Activated naive CD8-positive, alpha-beta T cell treated with anti-CD3 and anti-CD28 coated beads, Interleukin-2, amount 10 ng/mL, durations not matched to agents 7 days and 5 days (primary cell): ENCODE measurements at places on chromosomes 3 and 15.
A peak's percentile ranks its signal among the peaks of the same experiment; 100 is the strongest.

DNA sequence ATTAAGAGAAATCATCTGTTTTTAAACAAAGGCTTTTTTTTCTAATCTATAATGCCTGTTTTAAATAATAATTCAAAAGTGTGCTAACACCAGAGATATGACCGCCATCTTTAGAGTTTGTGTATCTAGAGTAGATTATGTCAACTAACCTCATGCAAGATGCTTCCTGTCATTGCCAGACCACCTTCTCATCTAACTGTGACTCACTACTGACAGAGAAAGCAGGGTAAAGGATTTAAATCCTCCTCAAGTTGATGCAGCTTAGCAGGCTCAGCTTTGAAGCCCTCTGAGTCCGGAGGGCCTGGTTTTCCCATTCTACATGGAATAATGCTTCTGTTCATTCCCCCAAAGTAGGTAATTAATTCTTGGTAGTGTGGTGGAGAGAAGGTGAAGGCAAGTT, 108.5 kb downstream of the ECT2 start:
- no peak for DNase-seq

DNA sequence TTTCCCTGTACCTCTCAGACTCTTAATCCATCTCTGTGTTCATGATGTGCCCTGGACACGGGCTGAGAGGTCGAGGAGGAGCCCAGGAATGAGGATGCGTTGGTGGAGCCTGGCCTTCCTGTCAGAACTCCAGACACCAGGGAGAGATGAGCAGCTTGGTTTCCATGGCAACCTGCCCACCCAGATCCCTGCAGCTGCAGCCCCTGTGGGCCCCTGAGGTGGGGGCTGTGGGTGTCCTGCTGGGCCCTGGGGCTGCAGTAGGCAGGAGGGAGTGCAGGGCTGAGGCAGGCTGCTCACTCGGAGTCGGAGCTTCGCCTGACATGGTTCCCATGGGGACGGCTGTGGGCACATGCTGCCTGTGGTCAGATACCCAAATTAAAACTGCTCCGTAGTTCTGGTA, 7.7 kb upstream of the SCN10A start:
- DNase-seq: no peak

GRCh38 chr3:27431116-27431515, 53.1 kb downstream of the SLC4A7 start:
- no peak for DNase-seq

- DNase-seq: peak; percentile 79
These were observed 58.5 kb downstream of the CMSS1 start for GRCh38 chr3:99875929-99876841.

DNA sequence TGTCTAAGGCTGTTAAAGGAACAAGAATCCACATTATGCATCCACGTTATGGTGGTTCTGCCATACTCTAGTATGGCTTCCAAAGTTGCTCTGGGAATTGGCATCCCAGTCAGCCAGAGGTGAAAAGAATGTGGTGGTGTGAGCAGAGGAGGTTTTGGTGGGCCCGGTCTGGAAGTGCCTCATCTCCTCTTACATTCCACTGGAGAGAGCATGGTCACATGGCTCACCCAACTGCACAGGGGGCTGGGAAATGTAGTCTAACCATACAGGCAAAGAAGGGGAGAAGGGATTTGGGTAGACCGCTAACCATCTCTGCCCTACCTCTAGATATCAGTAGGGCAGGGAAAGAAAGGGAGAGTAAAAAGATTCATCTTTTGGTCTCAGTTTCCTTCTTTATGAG, 3.2 kb upstream of the HEG1 start:
- DNase-seq: no peak

- DNase-seq: no peak
These were observed 41.4 kb downstream of the SCAPER start for GRCh38 chr15:76863693-76864092.

GRCh38 chr3:141979050-141979671, 102.7 kb downstream of the ATP1B3 start:
- DNase-seq: no peak

GRCh38 chr15:39947401-39948197, 13.7 kb downstream of the EIF2AK4 start:
- DNase-seq: no peak

DNA sequence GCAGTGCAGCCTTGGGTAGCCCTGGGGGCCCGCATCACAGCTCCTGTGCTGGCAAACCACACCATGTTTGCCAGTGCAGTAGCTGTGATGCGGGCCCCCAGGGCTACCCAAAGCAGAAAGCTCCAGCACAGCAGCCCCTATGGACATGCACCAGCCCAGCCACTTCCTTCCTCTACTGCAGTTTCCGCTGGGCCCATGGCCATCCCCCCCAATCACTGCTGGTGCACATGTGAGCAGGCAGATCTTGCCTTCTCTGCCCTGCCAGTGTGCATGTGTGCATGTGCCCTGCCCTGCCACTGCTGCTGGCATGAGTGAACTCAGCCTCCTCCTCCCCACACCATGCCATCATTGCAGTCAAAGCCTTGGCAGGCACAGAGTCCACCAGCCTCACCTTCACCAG, 20.1 kb upstream of the MINAR1 start:
- no peak for DNase-seq

- DNase-seq: no peak
These were observed 26.6 kb downstream of the CLDN18 start for GRCh38 chr3:138036572-138036971.

- DNase-seq: no peak
These were observed 5.1 kb downstream of the DPH6 start for GRCh38 chr15:35540885-35541284.

- DNase-seq: peak; percentile 69
These were observed 16.8 kb upstream of the MCCC1 start for GRCh38 chr3:183116025-183116614.

DNA sequence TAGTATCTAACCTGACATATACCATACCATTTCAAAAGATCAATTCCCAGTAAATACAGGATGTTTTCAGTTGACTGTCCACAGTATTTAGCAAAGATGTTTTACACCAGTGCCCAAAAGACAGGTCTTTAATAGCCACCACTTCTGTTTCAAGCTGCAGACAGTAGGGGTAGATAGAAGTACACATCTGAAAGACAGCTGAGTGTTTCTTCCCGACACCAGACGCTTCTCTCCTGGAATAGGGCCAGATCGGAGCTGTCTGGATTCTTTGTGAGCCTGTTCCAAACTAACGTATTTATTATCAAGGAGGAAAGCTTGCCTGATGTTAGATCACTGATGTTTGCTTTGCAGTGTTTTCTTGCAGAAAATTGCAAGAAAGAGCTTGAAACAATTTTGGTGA, 136.1 kb upstream of the RBMS3 start:
- no peak for DNase-seq

DNA sequence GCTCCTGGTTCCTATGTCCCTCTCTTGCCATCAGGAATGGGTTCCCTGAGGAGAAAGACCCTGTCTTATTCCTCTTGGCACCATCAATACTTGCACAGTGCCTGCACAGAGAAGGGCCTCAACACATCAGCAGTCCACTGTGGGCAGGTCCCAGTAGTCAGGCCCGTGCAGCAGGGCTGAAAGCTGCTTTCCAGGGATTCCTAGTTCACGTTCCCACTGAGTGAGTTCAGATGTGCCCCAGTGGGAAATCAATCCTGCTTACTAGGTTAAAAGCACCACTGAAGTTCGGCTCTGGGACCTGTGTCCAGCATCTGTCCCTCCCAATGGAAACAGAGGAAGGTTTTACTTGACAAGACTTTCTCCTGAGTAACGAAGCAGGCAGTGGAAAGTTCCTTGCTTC, 15.7 kb downstream of the RAB43 start:
- no peak for DNase-seq

DNA sequence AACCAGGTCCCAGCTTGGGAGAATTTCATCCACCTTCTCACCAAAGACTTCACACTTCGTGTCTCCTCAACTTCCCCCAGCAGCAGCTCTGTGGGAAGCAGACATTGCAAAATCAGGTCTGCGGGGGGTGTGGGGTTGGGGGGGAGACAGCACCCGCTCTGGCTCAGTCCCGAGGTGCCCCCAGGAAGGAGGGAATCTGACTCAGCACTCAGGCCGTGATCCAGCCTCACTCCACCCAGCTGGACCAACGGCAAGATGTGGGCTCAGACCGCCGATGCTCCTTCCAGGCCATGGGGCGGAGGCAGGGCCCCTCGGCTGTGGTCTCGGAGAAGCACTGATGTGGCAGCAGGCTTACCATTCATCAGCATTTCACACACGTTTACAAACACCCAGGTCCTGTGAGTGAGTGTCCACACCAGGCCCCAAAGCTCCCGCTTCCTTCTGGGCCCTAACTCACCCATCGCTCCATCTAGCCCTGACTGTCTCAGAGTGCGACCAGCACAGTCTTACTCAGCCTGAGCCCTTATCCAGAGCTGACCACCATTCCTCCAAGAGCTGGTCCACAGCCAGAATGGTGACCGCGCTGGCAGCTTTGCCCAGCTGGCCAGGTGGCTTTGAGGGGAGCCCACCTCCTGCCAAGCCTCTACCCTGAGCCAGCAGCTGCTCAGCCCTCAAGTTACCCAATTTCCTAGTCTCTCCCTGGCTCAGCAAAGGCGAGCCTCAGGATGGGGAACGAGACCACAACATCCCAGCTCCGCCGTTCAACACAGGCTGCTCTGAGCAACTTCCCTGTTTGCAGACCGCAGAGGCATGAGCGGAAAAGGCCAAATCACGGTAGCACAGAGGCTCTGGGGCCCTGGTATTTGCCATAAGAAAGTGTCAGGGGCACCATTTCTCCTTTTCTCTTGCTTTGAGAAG, 3.3 kb downstream of the STAB1 start:
- no peak for DNase-seq

GRCh38 chr15:99138491-99138982, 33.7 kb downstream of the SYNM start:
- no peak for DNase-seq

- no peak for DNase-seq
These were observed 46.2 kb downstream of the TBL1XR1 start for GRCh38 chr3:177150970-177151627.

- no peak for DNase-seq
These were observed 32.4 kb upstream of the HES1 start for GRCh38 chr3:194103505-194103904.

- no peak for DNase-seq
These were observed 106.6 kb downstream of the VGLL4 start for GRCh38 chr3:11536936-11537612.

DNA sequence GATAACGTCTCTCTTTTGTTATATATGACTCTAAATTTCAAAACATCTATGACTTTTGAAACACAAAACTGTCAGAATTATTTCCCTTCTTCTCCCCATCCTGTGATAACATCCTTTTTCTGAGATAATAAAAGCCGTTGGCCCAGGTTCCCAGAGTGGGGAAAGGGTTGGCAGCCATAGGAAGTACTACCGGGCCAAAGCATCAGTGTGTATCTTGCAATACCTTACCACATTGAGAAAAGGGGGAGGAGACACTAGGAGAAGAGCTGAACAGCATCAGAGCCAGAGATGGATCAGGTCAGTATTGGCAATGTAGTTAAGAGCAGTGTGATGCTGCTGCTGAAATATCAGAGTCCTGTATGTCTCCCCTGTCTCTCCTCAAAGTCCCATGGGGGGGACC, 210.0 kb upstream of the PROK2 start:
- no peak for DNase-seq

GRCh38 chr3:110101361-110101760, 764.0 kb upstream of the DPPA4 start:
- DNase-seq: no peak

- no peak for DNase-seq
These were observed 44.5 kb upstream of the CCDC80 start for GRCh38 chr3:112685420-112685819.

GRCh38 chr3:42266085-42266484, at the start of gene CCK:
Gene CCK (minus strand): TSS chr3:42266185. CDS start chr3:42263630, 2,555 bp downstream.
- DNase-seq: no peak

- no peak for DNase-seq
These were observed 10.4 kb upstream of the FMN1 start for GRCh38 chr15:33204926-33205325.

DNA sequence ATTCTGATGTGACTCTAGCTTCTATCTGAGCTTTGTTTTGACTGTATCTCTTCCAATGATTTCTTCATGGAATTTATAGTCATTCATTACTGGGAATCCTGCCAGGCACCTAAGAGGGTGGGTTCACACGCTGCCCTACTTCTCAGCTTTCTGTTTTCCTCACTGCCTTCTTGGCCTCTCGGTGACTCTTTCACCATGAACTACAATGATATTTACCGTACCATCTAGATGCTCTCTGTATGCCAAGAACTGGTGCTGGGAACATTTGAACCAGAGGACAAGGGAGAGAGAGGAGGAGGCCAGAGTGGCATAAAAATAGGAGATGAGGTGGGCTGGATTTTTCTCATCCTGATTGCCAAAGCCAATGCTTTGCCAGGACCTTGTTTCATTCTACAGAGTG, 280.0 kb upstream of the P2RY1 start:
- DNase-seq: no peak

DNA sequence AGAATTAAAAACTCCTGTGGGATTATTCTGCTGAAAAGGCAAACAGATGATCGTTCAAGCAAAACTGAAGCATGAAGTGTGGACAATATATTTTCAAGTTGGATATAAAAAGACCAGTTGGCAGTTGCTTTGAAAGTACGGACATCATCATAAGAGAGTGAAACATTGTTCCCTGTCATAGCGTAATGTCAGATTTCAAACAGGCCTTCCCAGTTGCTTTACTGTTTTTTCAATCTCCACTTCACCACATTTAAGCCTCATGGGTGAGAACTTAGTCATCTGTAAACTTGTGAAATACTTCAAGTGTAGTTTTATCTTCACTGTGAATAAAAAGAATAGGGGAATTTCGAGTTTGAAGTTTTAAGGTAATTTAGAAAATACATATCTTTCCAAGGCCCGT, 435.1 kb upstream of the CNTN3 start:
- no peak for DNase-seq

GRCh38 chr3:180615954-180616353, 14.0 kb downstream of the TTC14 start:
- no peak for DNase-seq

DNA sequence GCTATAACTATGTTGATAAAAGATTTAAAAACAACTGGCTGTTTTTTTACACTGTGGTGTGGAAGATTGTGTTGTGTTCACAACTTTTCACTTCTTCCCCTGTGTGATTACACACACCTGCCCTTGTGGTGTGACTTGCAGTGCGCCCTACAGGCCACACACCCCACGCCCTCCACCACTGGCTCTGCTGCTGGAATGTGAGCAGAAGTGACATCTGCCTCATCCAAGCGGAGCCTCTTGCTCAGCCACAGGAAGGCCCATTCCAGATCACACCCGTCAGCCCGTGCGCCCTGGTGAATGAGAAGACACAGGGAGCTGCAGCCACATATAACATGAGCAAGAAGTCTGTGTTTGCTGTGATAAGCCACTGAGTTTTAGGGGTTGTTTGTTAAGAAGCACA, 7.0 kb downstream of the CCR2 start:
- DNase-seq: no peak

GRCh38 chr3:51538115-51538458, 432 bp upstream of the RAD54L2 start:
- no peak for DNase-seq

DNA sequence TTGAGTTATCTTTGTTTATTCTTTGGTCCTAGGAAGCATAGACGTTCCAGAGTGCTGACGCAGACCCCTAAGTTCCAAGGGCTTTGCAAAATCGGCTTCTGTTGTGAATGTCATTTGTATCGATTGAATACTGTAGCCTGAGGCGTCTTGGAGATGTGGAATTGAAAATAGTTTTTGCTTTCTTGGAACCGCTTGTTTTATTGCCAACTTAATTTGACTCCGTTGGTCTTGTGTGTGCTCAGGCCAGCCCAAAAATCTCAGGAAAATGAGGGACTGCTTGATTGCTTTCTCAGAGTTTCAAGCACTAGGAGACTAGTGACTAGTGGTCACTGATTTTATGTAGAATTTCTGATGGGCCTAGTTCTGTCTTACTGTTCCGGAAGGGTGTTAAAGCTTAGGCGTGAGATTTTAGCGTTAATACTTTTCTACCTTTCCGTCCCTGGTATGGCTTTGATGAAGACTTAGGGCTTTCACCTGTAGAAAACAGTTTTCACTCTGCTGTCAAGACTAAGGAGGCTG, 263 bp upstream of the UTS2B start:
- DNase-seq: no peak
